ENCODE measurements at places on chromosomes 5 and 9. TPM values are rescaled to one million over a fixed set of nuclear protein-coding genes. Genes with fewer than 3 reads are reported as not detected.

DNA sequence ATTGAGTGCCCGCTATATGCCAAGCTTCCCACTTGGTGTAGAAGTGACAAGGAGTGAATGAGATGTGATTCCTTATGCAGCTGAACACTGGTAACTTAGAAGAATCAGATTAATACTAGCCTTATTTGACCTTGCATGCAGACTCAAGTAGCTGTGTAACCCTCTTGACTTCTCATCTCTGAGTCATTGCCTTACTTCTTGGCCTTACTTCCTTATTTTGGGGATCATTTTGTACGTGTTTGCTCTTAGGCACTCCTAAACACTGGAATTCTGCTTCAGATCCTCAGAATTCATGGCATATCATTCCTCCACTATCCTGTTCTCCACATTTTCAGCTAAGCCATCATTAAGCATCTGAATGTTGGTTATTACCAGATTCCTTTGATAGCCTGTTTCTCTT is 948.9 kb upstream of the ARRDC3 start:
- DNase-seq, result no peak

GZMA gene
- 0.96 TPM for total RNA-seq

GRCh38 chr5:10588779-10589447 is 25.0 kb downstream of the ANKRD33B start:
- no peak for DNase-seq

DNA sequence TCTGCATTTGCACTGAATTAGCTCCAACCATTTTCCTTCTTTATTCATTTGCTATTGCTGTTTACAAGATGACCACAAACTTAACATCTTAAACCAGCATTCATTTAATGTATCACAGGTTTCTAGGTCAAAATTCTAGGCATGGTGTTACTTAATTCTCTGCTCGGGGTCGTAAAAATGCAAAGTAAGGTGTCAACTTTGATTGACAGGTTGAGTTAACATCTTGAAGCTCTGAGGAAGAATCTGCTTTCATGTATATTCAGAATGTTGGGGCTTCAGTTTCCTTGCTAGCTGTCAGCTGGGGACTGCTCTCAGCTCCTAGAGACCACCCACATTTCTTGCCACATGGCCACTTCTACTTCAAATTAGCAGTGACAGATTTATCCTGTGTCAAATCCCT is 348.7 kb upstream of the GRIN3A start:
- DNase-seq, result no peak

- no peak for DNase-seq
These were observed 162.3 kb upstream of the DAP start for GRCh38 chr5:10923310-10923709.

GRCh38 chr5:63097286-63097685 is 518.7 kb downstream of the LRRC70 start:
- no peak for DNase-seq

DNA sequence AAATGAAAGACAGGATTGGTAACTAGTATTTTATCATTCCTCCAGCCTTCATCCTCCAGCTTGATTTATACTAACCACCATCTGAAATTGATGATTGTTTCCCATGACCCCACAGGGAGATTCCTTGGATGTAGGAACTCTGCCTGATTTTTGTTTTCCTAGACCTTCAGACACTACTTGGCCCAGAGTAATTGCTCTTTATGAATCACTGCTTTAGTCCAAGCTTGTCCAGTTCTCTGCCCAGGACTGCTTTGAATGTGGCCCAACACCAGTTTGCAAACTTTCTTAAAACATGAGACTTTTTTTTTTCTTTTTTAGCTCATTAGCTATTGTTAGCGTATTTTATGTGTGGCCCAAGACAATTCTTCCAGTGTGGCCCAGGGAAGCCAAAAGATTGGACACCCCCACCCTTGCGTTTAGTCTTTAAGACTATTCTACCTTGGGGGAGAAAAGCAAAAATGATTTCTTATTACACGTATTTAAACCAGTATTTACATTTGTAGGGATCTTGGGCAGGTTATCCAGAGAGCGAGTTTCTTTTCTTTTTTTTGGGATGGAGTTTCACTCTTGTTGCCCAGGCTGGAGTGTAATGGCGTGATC is 18.4 kb downstream of the BASP1 start:
- DNase-seq, result no peak

GRCh38 chr5:82354543-82354942 is 76.4 kb upstream of the RPS23 start:
- DNase-seq, result no peak

DNA sequence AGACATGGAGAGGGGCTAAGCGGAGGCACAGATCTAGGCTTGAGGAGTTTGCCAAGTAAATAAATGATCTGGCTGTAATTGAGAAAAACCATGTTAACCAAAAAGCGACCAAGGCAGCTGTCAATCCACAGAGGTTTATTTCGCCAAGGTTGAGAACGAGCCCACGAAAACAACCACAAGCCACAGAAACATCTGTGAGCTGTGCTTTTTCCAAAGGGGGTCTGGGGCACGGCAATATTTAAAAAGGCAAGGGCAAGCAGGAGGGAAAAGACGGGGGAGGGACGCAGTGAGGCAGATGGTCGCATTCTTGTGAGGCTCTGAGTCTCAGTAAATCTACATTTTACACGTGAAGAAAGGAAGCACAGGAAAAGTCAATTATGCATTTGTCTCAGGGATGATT is 25.4 kb downstream of the CCT5 start:
- DNase-seq, result no peak

PPP1R26 gene
- total RNA-seq, result 11.2 TPM

LRRC70 gene
- 6.5 TPM for total RNA-seq

PKN3 gene
- total RNA-seq, result 5.9 TPM

DNA sequence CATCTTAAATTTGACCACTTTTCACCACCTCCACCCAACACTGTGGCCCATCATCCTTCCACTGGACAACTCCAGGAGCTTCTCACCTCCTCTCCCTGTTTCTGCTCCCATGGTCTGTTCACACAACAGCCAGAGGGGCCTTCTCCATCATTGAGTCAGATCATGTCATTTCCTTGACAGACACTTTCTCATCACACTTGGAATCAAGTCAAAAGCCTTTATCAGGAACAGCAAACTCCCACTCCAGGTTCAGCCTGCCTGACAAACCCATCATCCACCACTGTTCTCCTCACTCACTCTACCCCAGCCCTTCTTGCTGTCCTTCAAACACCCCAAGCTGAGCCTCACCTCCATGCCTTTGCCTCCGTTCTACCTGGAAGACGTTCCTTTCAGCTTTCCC is 78.4 kb upstream of the ADRA1B start:
- no peak for DNase-seq

GRCh38 chr5:143701493-143701892 is 110.5 kb upstream of the HMHB1 start:
- no peak for DNase-seq

All from omental fat pad (tissue), 4 donors.